Uterus (tissue), 4 donors: ENCODE measurements at places on chromosomes 2 and 18. TPM values are rescaled to one million over a fixed set of nuclear protein-coding genes. Genes with fewer than 3 reads are reported as not detected.

- no peak for DNase-seq
Observed at GRCh38 chr2:162118166-162119031, 33.6 kb downstream of the GCG start.

DNA sequence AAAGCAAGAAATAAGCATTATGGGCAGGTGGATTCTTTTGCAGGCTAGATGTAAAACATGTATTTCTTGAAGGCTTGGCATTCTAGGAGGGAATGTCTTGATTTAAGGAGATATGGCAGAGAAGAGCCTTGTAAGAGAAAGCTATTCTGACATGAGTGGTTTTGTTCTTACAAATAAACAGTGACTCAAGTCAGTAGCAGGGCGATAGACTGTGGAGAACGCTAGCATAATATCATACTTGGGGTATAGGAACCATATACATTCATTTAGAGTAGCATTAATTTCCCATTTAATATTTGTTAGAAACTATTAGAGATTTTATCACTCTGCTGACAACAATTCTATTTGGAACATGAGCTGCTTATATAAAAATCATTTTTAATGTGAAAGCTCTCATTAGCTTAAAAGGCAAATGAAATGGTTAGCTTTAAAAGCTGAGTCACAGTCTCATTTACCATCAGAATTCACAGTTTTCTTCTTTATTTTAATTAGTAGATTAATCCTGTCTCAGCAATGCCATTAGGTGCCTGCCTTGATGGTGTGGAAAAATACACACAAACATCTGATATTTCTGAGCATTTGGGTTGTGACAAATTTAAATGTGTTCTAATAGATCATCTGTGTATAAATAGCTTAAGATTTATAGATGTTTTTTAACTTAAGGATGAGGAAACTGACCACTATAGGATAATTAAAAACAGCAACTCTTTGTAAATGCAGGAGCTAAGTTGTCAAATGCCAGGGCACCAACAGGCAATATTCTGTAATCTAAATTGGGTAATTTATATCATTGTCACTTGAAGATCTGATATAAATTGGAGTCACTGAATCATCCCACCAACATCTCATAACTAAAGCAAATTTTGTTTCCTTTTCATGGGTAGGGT, 276.7 kb downstream of the PLCL1 start:
- DNase-seq: no peak

The MGAT4A gene
- total RNA-seq: 107 TPM

The MDH1B gene
- total RNA-seq: 3.2 TPM

The C2orf69 gene
- total RNA-seq: 19.2 TPM
